ENCODE measurements at places on chromosomes 2 and 18.

DNA sequence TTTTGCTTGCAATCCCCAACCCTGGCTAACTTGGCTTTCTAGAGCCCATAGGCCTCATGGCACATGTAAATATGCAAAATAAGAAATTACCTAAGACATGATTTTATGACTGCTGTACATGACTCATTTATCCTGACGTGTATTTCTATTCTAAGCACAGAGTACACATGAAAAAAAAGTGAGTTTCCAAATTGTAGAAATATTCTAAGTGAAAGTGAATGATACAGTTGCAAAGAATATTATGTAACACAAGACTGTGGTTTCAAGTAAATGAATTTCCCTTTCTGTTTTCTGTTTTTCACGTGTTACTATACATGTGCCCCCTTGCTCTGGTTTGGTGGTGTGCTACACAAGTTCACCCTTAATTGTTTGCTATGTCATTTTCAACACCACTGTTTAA is 162.4 kb downstream of the LRP1B start:
- no peak for DNase-seq

- no peak for DNase-seq
These were observed 126.1 kb downstream of the HNMT start for GRCh38 chr2:138090330-138090729.

GRCh38 chr2:208249296-208249695 is 5.6 kb downstream of the IDH1 start:
- DNase-seq = no peak

GRCh38 chr18:12841070-12841469 is 43.0 kb downstream of the PTPN2 start:
- no peak for DNase-seq

DNA sequence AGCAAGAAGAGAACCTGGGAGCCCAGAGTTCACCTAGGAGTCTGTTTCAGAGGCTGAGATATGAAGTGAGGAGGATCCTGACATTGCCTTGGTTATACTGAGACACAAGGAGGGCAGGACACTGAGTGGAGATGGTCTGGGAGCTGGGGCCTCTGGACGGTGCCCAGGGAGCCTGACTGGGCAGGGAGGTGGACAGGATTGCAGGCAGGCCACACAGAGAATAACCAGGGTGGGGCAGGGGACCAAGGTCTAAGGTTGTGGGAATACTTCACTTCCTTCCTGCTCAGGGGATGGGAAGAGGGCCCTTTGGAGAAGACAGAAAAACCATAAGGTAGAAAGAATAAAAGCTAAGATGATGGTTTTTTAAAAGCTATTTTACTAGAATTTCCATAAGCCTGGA is 18.7 kb downstream of the EDAR start:
- no peak for DNase-seq

- no peak for DNase-seq
These were observed 51.4 kb downstream of the BCL2 start for GRCh38 chr18:63267975-63268721.

GRCh38 chr18:25704494-25704893 is 352.5 kb upstream of the ZNF521 start:
- no peak for DNase-seq

DNA sequence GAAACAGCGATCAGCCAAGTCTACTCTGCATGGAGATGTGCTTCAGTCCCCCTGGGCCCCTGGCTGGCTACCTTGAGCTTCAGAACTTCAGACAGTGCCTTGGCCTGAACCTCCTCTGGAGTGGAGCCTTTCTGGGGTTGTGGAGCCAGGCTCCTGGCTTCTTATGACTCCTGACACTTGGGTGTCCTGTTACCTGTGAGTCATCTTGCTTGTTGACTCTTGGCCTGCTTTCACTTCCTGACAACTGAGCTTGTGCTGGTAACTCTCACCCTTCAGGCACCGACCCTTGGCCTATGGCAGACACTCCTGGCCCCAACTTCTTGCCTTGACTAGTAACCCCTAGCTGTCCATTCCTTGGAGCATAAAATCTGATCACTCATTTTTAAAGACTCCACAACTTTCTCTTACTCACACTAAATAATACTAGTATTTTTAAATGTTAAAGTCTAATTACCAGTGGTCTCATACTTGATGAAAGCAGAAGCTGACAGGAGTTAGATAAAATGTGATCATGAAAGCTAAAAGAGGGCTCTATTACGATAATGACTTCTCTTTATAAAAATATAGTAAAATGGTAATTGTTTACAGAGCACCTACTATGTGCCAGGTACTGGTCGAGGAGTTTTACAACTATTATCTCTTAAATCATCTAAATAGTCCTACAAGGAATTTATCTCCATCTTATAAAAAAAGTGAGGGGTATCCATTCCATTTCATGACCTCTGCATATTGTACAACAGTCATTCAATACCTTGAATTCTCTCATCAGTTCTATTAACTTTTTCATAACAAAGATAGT is 46.3 kb upstream of the VIT start:
- no peak for DNase-seq

- no peak for DNase-seq
These were observed 439.3 kb downstream of the CBLN2 start for GRCh38 chr18:72104851-72105250.

GRCh38 chr2:174485788-174486562 is 854 bp downstream of the GPR155 start:
- DNase-seq = peak; percentile 18

- DNase-seq = no peak
These were observed 311.8 kb downstream of the FBXO15 start for GRCh38 chr18:73835656-73836364.

- peak; percentile 67 for DNase-seq
These were observed 522 bp upstream of the ZNF407 start for GRCh38 chr18:74597034-74597661.

DNA sequence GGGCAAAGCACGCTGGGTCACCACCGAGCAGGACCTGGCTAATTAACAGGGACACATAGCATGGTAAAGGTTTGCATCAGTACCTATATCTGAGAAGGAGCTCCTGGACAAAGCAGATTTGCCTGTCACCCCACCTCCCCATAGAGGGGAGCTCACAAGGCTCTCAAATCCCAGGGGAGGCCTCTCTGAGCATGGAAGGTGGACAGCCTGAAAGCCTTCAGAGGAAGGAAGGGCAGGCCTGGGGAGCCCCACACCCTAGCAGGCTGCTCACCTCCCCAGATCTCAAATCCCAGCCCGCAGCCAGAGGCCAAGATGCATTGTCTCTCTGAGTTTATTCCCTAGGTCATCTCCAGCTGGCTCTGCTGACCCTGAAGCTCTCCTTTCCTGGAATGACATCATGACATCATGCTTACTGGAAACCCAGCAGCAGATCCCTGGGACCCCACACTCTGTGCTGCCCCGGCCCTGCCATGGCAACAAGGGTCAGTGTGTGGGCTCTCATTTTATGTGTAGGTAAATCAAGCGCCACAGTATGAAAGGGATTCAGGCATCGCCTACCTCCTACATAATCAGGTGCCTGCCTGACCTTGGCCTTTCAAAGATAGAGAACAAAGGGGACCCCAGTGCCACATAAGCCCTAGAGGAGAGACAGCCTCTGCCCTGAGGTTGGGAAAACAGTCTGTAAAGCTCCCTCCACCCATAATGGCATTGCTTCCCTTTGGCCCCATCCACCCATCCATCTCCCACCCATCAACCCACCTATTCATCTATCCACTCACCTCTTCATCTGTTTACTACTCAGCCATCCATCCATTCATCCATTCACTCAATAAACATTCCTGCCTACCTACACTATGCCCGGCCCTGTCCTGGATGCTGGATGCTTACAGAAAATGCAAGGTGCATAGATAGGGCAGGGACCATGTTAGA is 15.7 kb upstream of the TEX51 start:
- DNase-seq = no peak

- no peak for DNase-seq
These were observed 7.5 kb downstream of the TRABD2A start for GRCh38 chr2:84873350-84873749.

DNA sequence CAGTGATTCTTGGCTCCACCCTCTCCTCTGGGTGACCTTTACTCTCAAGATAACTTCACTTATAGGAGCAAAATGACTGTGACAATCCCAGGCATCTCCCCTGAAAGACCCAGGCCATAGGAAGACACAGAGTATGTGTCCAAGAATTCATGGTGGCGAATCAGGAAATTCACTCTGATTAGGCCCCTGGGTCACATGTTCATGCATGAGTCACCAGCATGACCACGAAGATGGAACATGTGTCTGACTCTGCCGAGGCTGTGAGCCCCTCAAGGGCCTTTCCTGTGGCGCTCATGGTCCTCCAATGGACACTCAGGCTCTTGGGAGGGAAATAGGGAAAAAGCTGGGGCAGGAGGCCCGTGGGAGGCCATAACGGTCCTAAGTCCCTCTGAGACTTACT is 74.0 kb upstream of the TEX51 start:
- DNase-seq = no peak

DNA sequence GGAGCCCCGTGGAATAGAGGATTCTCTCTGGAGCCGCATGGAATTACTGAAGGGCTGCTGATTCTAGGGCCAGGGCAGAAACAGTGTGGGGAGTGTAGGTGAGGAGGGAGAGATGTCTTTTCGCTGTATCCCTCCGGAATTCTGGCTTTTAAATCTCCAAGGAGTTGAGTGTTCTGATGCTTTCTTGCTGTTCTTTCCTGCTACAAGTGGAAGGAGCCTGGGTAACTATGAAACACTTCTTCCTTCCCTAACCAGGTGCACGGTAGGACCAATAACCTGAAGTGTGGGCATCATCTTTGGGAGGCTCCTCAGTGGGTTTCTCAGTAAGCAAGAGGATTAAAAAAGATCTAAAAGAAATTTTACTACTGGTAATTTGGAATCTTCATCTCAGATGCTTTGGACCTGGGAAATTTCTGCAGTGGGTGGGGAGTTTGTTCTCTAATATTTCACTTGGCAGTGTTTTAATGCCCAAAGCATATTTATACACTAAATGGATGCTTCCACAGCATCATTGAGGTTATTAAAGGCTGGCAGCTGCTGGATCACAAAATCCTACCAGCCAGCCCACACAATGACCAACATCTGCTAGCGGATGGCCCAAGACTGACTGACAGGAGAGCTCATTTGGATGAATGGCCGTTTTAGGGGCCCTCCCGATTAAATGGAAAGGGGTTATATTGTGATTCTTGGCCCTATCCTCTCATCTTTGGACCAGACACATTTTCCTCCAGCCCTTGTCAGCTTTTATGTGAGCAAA is 2.1 kb downstream of the EML6 start:
- no peak for DNase-seq

DNA sequence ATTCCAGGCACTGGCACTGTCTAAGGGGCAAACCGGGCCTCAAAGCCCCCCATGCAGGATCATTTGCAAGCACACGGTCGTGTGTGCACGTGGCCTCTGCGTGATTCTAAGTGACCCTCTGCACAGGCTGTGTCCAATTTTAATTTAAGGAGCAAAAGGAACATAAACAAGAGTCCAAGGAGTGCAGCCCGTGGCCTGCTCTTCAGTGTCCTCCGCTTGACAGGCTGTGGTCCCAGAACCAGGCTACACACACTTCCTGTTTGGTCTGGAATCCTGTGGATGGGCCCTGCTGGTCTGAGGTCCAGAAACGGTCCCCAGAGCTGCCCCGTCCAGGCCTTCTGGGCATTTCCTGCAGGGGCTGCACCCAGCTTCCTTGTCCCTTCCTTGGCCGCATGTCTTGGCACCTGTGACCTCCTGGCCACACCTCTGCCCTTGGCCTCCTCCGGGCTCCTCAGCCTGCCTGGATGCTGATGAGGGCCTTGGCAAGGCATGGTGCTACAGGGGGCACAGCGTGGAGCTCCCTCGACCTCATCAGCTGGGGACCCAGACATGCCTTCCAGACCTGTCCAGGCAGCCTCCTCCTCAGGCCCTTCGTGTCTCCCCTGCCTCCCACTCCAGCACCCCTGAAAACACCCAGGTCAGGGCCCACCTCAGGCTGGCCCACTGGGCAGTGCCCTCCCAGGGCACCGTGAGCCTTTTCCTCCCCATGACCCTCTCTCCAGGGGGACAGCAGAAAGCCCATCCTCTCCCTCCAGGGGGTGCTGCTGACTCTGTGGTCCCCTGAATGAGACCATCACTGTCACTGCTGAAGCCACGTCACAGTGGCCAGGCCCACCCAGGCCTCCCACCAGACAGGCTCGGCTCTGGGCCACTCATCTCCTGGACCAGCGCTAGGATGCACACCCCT is 136.4 kb upstream of the GPC1 start:
- no peak for DNase-seq

DNA sequence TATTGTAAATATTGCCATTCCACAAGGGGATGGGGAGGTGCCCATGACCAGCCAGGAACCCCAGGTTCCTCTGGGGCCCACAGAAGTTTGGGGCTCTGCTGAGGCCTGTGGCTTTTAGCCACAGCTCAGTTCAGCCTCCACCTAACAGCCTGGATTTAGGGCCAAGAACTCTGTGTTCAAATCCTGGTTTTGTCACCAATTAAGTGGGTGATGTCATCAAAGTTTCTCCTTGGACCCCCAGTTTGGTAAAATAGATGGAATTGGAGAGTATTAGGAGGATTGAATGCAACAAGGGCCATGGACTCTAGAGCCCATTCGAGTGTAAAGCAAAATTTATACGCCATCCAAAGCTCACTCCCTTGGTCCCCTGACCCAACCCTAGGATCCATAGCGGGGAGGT is 3.2 kb upstream of the FEV start:
- no peak for DNase-seq

DNA sequence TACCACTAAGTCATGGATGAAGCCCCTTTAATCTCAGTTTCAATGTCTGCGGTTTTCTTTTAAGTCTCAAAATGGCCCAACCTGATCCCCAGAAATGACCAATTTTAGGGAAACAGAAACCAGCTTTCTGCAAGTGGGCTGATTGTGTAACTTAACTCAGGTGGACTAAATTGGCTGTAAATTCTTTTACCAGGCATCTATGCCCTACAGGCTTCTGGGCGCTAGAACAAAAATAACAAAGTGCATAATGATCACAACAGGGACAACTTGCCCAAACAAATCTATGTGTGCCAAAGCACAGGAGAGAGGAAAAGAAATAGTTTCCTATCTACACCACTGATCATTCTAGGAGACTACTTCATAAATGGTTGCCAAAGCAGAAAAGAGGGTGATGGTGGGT is 112.3 kb upstream of the SETBP1 start:
- no peak for DNase-seq

DNA sequence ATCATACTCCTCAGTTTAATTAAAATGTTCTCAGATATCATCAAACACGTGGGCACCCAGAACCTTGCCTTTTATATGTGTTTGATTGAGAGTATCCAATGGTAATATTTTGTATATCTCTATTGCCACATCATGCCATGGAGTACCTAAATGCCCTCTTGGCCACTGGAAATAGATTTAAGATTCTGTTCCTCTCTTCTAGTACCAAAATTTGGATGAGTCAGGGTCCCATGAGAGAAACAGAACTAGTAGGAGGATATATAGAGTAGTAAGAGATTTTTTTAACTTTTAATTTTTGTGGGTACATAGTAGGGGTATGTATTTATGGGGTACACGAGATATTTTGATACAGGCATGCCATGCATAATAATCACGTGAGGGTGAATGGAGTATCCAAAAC is 9.6 kb upstream of the ZAP70 start:
- DNase-seq = no peak

- no peak for DNase-seq
These were observed 75.6 kb downstream of the RNF144A start for GRCh38 chr2:6992794-6993228.

All from stimulated activated CD4-positive, alpha-beta T cell treated with anti-CD3 and anti-CD28 coated beads, Interleukin-12 subunit alpha, Interleukin-12 subunit beta, amount 100 ng/mL, for 4 hours (primary cell).